ENCODE measurements at places on chromosomes 2 and 18.

DNA sequence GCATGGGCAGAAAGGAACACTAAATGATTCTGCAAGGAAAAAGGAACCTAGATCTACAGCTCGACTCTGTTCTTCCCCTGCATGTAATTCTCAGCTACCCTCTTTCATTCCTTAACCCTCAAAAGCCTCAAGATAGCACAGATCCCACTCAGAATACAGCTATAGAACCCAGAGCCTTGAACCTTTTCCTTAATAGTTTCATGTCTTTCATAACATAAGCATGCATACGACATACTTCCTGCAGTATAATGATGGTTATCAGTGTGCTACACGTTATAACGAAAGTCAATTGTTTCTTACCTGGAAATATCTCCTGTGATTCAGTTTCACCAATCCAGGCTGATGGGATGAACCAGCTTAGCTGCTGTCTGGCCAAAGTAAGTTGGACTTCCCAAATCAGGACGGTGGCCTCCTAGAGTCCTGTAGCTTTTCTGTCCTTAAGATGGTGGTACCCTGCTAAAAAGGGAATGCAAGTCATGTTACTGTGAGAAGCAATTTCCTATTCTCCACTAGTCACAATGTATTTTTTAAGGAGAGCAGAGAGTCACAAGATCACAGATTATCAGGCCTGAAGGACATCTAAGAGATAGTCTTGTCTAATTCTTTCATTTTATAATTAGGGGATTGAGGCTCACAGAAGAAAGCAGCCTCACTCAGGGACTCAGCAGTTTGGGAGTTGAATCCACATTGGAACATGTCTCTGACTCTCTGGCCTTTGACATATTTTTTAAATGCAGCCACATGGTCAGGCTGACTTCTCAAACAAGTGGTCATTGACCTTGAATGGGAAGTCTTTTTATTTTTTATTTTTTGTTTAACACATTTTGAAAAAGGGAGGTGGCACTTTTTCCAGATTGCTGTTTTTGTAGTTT lies 41.8 kb downstream of the CYRIA start:
- DNase-seq = no peak

DNA sequence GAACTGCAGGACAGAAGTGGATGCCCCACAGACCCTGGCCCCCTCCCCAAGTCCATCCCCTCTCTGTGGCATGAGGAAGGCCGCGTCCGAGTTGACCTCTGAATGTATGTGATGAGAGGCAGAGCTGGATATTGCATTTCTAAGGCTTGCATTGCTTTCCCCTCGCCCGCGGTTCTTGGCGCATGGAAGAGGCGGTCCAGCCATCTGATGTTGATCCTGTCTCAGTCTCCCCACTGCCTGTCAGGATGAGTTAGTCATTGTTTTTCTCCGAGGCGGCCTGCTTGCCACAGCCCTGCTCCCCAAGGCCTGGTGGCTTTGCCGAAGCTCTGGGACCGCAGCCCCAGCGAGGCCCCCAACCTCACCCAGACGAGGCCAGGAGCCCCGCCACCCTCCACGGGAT lies 88.6 kb downstream of the SMAD7 start:
- DNase-seq = no peak

DNA sequence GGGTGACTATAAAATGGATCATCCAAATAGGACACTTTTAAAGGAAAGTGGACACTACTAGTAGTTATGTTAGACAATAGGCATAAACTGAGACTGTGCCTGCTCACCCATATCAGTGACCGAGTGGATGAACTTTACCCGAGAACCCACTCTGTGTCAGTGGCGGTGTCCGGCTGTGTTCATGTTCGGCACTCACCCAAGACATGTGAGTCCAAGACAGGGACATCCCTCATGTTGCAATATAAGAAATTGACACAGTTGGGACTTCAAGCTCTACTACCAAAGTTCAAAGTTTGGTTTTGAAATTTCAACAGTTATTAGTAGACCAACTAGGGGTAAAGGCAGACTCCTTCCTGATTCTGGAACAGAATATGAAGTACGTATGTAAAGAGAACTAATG lies 326.3 kb upstream of the TNP1 start:
- DNase-seq = no peak

- no peak for DNase-seq
These were observed 638.0 kb downstream of the LRP1B start for GRCh38 chr2:141492816-141493215.

DNA sequence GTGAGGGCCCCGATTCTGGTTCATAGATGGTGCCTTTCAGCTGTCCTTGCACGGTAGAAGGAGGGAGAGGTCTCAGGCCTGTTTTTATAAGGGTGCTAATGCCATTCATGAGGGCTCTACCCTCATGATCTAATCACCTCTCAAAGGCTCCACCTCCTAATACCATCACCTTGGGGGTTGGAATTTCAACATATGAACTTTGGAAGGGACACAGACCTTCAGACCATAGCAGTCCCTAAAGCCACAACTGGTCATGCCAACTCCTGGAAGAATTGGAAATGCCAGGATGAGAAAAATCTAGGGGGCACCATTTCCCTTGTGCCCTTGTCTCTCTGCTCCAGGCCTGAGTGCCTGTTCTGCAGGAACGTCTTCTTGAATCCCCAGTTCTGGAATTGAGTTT lies 124.8 kb upstream of the DAPL1 start:
- no peak for DNase-seq

DNA sequence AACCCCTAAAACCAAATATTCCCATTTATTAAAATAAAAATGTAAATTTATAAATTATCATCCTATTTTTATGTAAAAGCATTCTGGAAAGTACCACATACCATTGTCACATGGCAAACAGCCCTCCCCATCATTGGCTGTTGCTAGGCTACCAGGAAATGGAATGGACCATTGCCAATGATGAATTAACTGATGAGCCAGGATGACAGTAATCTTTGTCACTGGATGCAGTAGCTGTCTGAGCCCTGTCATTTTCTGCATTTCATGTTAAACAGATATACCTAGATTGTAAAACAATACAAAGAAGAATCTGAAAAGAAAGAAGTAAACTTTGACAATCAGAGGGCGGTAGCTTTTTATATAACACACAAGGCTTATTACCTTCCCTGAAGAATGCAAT lies 641.4 kb downstream of the BCL11A start:
- no peak for DNase-seq

All from NCI-H524 treated with DMSO at 0.1 percent for 48 hours (cell line).